ENCODE measurements at places on chromosomes 7 and 10.

DNA sequence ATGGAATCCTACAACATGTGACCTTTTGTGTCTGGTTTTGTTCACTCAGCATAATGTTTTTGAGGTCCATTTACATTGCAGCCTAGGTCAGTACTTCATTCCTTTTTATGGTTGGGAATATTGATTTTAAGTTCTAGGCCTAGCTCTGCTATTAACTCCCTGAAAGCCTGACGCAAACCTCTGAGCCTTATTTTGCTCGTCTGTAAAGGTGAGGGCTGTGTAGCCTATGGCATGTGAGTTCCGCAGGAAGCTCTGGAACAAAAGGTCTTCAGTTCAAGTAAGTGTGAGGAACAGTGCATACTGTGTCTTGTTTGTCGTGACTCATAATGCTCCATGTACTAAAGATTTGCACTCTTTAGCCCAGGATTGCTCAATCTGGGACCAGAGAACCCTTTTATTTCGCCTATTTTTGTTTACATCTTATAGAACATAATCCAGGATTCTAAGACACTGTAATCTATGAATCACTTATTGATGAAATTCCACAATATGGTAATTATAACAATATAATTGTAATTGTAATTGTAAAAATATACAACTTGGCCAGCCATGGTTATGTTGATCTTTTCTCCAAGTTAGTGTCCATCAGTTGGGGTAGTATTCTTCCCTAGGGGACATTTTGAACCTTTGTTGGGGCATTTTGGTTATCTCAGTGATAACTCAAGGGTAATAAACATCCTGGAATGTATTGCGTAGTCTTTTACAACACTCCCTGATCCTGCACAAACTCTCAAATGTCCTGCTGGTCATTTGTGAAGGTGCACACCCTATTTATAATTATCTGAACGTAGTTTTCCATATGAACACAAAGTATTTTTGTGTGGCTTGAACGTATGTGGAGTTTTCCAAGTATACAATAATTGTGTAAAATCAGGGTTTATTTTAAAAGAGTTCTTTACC, 184.7 kb downstream of the VTI1A start:
- no peak for DNase-seq

DNA sequence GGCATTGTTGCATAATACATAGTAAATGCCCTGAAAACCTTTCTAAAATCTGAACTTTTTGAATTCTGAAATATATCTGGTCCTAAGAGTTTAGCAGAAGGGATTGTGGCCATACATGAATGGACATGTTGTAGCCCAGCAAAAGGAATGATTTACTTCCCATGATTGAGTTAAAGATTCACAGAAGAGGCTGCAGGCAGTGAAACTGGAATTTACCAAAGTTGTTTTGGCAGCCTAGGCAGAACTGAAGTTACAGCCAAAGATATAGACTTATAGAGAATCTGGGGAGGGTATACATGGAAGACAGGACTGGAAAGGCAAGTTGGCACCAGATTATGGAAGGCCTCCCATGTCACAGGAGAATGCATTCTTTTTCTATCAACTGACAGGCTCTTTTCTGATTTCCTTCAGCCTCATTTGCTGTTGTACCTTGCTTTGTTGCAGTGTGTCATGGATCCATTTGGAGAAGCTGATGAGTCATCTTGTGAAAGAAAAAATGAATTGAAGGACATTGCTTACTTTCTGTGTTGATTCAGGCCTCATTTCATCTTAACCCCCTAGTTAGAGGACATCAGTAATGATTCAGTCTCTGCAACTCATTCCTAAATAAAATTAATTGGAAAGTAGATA, 356.2 kb upstream of the LRGUK start:
- DNase-seq: no peak

DNA sequence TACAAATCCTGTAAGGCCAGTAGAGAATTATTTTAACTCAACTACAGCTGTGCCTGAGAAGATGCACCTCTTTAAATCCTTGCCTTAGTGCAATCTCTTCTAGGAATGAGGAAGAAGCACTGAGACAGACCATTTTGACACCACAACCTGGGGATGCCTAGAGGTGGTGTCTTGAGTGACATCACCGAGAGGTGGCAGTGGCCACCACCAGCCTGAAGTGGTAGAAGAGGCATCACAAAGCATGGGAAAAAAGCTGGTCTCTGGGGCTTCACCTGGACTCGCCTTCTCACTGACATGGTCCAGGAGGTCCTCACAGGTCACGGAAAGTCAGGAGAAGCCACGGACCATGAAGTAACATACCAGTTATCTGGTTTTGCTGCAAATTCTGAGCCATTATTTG, 99.2 kb upstream of the PDLIM1 start:
- no peak for DNase-seq

GRCh38 chr7:71184136-71184535, 52.2 kb downstream of the GALNT17 start:
- no peak for DNase-seq

DNA sequence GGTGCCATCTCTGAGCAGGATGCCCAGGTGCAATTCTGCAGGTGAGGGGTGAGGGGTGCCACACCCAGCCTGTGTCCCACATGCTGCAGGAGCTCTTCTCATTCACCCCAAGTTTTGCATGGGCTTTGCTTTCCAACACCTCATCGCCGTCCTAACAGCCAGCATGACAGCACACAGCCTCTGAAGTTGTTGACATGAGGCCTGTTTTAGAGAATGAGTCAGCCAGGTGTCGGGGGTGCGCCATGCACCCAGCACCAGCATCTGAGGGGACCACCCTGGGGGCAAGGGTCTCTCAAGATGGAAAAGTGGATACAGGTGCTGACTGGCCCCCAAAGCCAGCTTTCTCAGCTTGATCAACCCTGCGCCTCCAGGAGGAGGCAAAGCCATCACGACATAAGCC, 146.0 kb downstream of the GRID1 start:
- no peak for DNase-seq

GRCh38 chr10:14478201-14478600, 147.5 kb upstream of the FRMD4A start:
- DNase-seq: no peak

- DNase-seq: no peak
Observed at GRCh38 chr7:40884241-40884640, 749.4 kb downstream of the SUGCT start.

DNA sequence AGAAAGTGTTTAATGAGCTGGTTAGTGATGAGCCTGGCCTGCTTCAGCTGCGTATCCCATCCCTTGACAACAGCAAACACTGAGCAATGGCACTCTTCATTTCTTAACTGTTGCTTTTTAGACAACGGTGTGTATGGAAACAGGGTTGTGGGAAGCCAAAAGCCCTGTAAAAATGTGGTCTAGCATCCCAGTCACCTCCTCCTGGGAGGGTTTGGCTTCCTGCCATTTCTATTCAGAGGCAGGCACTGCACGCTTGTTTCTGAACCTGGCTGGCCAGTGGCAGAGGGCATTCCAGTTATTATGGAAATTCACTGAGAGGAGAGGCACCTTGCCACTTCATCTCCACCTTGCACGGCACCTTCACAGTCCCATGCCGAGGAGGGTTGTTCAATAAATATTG, 123.0 kb upstream of the ADARB2 start:
- DNase-seq: no peak

DNA sequence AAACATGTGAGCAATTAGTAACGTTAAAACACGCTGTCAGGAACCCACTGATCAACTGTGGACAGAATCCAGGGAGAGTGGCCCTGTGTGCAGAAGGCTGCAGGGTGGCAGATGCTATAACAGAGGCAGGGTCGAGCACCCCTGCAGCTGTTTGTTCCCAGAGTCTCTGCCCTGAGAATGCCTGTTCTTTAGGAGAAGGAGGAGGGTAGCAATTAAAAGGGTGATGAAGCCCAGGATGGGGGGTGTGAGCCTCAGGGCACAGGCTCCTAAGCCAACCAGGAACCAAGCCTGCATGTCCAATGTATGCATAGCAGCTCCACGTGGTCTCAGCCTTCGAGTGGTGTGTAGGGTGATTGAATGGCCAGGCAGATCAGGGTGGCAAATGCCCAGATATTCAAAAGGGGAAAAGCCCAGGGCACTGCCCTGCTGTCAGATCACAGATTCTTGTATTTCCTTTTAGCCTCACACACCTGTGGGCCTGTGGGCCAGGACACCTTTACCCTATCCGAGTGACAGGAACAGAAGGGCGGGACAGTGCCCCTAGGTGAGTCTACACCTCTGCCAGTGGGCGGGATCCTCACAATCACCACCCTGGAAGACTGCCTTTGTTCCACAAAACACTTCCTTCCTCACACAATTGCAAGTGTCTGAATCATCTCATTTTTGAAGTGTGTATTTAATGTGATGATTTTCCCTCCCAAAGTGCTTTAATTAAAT, 7.3 kb downstream of the WDFY4 start:
- DNase-seq: no peak

GRCh38 chr10:100370714-100371481, 23.9 kb downstream of the SCD start:
- DNase-seq: no peak

GRCh38 chr7:108094933-108095710, 35.0 kb downstream of the LAMB4 start:
- DNase-seq: no peak

- no peak for DNase-seq
Observed at GRCh38 chr10:15879058-15879457, 18.8 kb upstream of the MINDY3 start.

- no peak for DNase-seq
Observed at GRCh38 chr7:5139998-5140397, 50.0 kb upstream of the WIPI2 start.

DNA sequence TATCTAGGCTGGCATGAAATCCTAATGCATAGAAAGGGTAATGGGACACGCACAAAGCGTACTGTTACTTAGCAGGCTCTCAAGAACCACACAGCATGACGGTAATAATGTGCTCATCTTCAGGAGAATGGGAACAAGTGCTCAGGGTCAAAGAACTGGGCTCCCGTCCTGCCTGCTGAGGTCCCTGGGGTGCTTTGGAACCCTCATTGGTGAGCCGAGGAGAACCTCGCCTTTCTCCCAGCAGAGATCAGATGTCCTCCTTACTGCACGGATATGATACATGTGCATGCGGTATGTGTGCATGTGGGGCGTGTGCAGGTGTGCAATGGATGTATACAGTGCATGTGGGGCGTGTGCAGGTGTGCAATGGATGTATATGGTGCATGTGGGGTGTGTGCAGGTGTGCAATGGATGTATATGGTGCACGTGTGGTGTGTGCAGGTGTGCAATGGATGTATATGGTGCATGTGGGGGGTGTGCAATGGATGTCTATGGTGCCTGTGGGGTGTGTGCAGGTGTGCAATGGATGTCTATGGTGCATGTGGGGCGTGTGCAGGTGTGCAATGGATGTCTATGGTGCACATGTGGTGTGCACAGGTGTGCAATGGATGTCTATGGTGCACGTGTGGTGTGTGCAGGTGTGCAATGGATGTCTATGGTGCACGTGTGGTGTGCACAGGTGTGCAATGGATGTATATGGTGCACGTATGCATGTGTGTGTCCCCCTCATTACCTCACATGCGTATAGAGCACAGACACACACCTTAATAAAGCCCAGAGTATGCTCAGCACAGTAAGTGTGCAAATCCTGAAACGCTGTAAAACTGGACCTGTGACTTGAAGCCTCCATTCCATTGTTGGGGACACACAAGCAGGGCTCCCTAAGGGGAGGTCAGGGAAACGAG, 336.3 kb downstream of the PTPRN2 start:
- DNase-seq: no peak

DNA sequence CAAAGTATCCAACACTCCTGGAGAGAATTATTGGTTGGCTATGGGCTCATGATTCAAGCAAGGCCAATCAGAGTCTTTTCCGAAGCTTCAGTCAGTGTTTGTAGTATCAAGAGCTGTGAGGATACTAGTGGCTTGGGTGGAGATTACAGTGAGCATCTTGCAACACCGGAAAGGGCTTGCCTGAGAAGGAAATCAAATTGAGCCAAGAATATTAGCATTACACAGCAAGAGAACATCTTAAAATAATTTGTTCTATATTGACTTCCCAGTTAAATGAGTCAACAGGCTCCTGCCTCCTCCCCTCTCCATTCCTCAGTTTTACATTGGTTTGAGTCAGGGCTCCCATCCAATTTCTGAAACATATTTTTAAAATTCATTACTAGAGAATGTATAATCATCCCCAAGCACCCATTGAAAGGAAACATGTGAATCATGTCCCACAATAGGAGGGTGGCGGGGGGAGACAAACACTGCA, 127.4 kb downstream of the ELAPOR2 start:
- DNase-seq: no peak

DNA sequence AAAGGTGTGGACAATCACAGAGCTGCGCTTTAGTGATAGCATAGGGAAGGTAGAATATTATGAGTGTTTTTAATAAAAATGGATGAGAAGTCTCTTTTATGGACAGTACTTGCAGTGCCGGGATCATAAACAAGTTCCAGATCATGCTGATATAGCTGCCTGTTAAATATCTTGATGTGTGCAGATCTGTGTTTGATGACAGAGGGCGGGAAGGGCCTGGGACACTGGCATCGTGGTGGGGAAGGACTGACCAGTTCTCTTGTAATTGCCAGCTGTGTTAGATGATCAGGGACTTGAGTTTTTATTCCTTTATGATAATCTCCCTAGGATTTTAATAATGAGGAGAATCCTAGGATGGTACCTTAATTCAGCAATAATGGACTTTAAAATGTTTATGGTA, 14.6 kb downstream of the SND1 start:
- DNase-seq: no peak

DNA sequence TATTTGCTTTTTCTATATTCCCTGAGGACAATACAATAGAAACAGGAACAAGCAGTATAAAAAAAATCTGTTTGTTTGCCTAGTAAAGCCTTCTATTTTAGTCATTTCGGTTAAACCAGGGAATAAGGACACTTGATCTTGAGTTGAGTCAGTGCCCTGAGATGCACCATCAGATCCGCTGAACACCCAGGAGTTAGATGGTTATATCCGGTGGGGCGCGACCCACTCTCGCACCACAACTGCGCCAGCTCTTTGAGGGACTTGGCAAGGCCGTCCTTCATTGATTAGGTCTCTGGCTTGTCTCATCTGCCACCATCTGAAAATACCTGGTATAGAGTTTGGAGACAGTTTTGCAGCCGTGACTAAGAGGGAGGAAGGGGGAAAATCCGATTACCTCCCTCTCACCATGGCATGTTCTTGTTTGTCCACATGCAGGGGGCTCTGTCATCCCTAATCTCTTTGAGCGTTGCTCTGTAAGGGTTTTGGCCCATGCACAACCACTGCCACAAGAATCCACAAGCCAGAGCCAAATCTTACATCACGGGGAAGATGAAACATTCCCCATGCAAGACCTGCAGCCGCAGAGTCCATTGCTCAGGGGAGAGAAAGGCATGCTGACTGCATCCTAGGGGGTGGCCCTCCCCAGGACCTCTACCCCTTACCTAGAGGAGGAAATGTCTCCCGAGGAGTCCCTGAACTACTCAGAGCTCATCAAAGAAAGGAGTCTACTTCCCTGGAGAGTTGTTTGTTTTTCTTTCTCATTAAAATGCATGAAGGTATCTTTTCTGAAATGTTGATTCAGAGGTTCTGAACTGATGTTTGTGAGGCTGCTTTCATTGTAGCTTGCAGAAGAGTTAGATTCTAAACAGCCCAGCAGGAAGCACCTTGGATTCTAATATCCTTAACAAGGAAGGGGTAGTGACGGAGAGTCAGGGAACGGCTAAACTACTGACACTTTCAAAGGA, 101.6 kb upstream of the FAM171A1 start:
- DNase-seq: no peak

Measured in esophagus squamous epithelium (tissue), 5 donors.